ENCODE measurements at places on chromosomes 11 and 22. TPM values are rescaled to one million over a fixed set of nuclear protein-coding genes. Genes with fewer than 3 reads are reported as not detected.

GRCh38 chr22:42938976-42939375 lies 76.0 kb downstream of the PACSIN2 start:
- DNase-seq = no peak

DNA sequence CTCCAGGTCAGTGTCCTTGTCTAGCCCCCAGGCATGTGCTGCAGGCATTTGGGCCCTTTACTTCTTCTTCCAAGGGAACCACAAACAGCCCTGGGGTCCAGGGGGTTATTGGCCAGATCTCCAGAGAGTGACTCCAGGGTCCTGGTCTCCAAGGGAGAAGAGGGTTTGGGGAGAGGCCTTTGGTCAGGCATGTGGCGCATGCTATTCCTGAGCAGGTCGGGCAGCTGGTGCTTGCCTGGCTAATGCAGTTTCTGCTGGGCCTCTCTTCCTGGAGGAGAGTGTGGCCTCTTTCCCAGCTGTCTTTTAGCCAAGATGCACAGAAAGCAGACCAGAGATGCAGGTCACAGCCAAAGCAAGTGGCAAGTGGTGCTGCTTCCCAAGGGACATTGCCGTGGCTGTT lies 3.8 kb upstream of the RFPL2 start:
- no peak for DNase-seq

- DNase-seq = no peak
These were observed 38.6 kb downstream of the PARVG start for GRCh38 chr22:44219101-44219870.

- DNase-seq = no peak
These were observed 38.6 kb downstream of the SGSM3 start for GRCh38 chr22:40408718-40409612.

LRRC10B gene
- 1.7 TPM for polyA plus RNA-seq
